ENCODE measurements at places on chromosomes 2 and 18.
A peak's percentile ranks its signal among the peaks of the same experiment; 100 is the strongest.

DNA sequence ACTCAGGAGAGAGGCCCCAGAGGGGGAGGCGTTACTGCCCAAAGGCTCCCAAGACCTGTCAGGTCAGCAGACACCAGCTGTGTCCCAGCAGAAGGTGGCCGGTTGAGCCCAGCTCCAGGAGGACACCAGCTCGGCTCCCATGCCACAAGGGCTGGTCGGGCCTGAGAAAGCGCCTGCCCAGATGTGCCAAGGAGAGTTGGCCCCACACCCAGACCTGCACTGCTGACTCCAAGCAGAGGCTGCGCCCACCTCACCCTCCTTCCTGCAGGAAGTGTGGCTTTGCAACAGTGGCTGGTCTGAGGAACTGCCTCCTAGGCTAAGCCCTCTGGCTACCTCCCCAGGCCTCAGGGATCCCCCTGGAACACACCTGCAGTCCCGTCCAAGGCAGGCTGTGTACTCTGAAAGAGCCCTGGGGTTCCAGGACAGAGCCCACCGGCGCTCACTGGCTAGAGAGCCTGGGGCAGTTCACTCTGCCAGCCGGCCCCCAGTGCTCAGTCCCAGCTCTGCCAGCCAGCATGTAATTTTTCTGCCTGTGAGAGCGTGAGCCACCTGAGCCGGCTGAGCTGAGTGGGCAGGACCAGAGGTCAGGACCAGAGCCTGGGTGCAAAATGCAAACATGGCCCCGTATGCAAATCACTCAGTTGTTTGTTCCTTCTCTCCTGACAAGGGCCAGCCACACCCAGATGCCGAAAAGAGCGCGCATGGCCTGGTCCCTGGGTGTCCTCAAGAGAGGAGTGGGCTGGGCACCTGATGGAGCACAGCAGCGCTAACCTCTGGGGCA is 36.9 kb upstream of the PTMA start:
- DNase-seq = no peak

- peak; percentile 45 for DNase-seq
Measured at GRCh38 chr2:23404426-23404825, 19.4 kb downstream of the KLHL29 start.

DNA sequence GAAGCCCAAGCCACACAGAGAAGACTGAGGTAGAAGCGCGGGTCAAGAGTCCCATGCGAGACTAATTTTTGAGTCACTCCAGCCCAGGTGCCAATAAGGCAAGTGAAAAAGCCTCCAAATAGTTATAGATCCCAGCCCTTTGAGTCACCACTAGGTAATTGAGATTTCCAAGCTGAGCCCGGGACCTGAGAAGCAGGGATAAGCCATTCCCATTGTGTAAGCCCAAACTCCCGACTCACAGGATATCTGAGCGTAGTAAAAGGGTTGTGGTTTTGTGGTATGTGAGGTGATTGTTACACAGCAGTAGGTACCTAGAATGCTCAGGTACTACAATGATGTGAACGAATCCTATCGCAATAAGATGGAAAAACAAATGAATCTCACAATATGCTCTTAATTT is 560.7 kb downstream of the DSC3 start:
- DNase-seq = no peak

- DNase-seq = no peak
Measured at GRCh38 chr18:35283923-35284794, 5.9 kb downstream of the ZSCAN30 start.

DNA sequence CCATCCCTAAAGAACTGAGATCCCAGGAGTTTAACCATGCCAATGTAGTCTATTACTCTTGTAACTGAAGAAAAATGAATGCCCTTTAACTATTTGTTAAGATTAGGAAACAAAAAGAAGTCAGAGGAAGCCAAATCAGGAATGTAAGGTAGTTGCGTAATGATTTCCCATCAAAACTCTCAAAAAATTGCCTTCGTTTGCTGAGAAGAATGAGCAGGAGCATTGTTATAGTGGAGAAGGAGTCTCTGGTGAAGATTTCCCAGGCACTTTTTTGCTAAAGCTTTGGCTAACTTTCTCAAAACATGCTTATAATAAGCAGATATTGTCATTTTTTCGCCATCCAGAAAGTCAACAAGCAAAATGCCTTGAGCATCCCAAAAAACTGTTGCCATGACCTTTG is 224.0 kb upstream of the SIX2 start:
- no peak for DNase-seq

DNA sequence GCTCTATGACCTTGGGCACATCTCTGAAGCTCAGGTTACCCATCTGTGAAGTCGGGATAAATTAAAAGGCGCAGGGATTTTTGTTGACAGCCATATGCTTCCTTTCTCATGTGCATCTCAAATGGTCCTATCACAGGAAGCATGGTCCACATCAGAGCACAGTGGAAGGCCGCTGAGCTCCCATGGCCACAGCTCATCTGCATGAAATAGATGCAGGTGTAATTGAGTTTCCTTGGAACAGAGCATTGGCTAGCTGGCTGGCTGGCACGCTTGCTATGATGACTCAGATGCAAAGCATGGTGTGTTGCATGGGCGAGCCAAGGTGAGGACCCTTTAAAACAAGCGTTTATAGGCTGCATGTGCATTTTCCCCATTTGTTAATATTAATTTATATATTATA is 79.3 kb downstream of the TXNL1 start:
- DNase-seq = no peak

DNA sequence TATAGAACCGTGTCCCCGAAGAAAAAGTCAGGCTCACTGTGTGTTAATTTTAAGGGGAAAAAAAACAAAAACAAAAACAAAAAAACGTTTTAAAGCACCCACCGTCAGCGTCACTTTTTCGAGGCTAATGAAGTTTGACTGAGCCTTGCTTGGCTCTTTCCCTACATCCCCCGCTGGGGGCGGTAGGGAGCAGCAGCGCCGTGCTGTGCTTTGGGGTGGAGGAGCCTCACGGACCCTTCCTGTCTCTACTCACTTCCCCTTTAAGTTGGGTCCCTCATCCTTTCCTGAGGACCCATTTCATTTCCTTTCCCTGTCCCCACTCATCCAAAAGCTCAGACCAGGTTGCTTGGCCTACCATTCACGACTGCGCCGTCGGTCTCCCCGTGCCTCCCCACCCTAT is 82.8 kb upstream of the RPL31 start:
- no peak for DNase-seq

DNA sequence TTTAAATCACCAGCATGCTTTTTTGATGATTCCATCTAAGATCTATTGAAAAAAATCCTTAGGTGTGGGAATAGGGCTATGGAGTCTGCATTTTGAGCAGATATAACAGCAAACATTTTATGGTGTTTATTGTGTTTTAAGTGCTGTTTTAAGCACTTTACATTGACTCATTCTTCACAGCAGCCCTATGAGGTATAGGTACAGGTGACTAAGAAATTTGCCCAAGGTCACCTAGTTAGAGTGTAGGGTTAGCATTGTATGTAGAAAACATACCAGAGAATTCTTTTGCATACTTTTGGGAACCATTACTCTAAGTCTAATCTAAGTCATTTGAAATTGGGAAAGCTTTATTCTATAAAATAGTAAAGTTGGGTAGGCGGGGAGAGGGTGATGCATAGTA is 31.3 kb downstream of the PPM1B start:
- no peak for DNase-seq

DNA sequence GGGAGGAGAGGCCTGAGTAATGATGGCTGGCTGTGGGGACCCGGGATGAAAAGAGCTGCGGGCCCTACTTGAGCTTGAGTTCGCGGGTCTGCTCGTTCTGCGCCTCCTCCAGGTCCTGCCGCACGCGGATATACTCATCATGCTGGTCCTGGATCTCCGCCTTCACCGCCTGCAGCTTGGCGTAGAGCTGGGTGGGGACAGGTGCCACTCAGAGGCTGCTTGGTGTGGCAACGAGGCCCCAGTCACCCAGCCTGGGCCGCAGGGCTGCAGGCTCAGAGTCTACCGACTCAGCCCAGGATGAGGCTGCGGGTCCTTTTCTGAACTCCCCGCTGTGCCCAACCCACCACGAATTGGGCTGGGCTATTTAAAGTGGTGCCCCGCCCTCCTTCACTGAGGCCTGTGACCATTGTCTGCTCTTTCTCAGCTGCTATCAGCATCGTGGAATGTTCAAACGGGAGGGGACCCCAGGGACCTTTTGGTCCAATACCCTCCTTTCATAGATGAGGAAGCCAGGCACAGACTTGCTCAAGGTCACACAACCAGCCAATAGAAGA is 28.0 kb downstream of the KIF3C start:
- DNase-seq = no peak

DNA sequence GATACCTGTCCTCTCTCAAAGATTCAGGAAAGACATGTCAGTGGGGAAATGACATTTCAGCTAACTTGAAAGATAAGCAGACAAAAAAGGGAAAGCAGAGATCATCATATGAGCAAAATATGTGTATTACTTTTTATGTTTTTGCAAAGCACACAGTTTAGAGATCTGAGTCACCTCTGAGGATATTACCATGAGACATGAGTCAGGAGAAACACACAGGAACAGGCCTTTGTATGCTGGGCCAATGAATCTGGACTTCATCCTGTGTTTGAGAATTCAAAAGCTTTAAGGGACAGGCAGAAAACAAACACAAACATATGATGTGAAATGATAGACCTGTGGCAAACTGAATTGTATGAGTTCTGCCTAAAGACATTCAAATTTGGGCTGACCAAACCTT is 306.0 kb upstream of the EPC2 start:
- no peak for DNase-seq

DNA sequence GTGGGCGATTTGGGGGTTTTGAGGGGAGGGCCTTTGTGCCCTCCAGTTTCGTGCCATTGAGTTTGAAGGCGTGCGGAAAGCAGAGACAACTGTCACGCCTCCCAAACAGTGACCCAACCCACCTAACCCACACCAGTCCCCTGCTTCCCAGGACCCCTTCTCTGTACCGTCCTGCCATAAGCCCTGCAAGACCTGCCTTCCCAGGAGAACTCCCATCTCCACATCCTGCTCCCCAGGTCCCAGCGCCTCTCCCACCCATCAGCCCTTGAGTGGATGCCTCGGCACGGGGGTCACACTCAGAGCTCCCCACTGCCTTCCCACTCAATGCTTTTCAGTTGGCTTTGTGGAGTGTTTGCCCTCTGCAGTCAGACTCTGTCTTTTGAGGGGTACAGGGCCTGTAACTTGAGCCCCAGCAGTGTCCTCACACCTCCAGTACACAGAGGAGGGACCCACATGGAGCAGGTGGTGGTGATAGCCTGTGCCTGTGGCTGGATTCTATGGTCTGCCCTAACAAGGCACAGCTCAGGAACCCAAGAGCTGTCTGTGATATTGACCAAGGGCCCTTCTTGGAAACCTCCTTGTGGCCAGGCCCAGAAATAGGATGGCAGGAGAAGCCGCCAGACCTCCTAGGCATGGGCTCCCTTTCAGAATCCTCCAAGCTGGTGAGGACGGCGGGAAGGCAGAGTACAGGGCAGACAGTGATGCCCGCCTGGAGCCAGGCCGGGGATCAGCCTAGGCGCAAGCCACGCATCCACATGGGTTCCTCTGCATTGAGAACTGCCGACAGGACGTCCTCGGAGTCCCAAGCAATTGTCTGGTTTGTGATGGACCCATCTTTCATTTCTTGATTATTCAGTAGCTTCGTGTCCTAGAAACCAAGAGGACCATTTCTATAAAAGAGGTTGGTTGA is 44.4 kb upstream of the SMAD7 start:
- DNase-seq = no peak

DNA sequence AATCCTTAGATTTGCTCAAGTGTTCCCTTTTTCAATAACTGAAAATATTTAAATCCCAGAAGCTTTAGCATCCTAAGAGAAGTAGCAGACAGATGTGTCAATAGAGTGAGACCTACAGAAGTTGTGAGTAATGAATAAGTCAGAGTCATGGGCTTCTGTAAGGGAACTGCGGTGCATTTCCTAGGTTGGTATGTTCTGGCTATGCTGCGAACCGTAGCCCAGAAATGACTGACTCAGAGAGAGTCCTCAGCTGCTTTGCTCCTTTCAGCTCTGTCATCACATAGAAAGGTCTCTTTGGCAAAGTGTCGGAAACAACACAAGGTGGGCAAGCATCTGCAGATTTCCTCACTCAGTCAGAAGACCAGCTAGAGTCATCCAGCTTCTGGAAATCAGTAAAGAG is 297.1 kb downstream of the ARHGAP15 start:
- no peak for DNase-seq

GRCh38 chr2:229591611-229592010 is 122.7 kb downstream of the DNER start:
- peak; percentile 38 for DNase-seq

- no peak for DNase-seq
Measured at GRCh38 chr2:18455236-18455862, 105.1 kb downstream of the RDH14 start.

DNA sequence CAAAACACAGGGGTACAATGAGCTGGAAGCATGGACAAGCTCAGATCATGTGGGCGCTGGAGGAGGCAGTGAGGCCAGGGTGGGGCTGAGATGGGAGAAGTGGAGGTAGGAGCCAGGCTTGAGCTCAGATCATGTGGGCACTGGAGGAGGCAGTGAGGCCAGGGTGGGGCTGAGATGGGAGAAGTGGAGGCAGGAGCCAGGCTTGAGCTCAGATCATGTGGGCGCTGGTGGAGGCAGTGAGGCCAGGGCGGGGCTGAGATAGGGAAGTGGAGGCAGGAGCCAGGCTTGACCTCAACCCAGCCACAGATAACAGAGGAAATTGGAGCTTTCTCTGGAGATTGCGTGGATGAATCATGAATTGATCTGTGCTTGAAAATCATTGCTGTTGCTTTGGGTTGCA is 48.3 kb upstream of the TMEM18 start:
- DNase-seq = no peak

DNA sequence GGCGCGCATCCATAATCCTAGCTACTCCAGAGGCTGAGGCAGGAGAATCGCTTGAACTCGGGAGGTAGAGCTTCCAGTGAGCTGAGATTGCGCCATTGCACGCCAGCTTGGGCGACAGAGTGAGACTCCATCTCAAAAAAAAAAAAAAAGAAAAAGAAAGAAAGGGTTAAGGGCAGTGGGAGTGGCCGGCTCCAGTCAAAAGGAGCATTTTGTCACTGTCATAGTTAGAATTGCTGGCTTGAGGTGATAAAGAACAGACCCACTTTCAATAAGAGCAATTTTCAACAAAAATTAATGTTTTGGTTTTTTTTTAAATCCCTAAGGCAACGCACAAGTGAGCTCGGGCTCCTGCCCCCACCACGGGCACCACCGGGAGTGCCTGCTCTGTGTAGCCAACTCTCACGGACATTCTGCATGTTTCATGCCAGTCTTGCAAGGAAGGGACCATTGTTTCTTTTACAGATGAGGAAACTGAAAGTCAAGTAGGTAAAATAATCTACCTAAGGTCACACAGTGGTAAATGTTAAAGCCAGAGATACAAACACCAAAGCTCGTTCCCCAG is 8.5 kb downstream of the CIB4 start:
- no peak for DNase-seq

GRCh38 chr18:57084331-57085271 is 62.3 kb upstream of the BOD1L2 start:
- DNase-seq = no peak
